NCI-H460 (cell line): ENCODE measurements at places on chromosomes 5 and 9. TPM values are rescaled to one million over a fixed set of nuclear protein-coding genes. Genes with fewer than 3 reads are reported as not detected.

GRCh38 chr5:72167257-72167656 is 60.0 kb downstream of the MAP1B start:
- no peak for DNase-seq

DNA sequence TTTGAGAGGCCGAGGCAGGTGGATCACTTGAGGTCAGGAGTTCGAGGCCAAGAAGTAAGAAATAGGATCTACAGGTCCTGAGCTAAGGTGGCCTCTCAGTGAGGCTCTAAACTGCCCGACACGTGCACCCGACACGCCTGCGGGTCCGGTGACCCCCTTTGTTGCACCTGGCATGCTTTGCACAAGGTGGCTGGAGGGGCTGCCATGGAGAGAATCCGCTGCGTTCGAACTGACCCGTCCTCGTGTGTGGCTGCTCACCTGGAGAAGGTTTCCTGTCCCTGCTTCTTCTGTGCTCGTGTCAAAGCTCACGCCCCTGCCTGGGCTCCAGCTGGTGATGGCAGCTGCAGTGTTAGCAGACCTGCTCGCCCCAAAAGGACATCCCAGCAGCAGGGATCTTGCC is 5.7 kb upstream of the OLFM1 start:
- no peak for DNase-seq

GRCh38 chr5:37889612-37890317 is 49.9 kb upstream of the GDNF start:
- no peak for DNase-seq

CBY3 gene
- total RNA-seq = not detected in 2 replicates

DNA sequence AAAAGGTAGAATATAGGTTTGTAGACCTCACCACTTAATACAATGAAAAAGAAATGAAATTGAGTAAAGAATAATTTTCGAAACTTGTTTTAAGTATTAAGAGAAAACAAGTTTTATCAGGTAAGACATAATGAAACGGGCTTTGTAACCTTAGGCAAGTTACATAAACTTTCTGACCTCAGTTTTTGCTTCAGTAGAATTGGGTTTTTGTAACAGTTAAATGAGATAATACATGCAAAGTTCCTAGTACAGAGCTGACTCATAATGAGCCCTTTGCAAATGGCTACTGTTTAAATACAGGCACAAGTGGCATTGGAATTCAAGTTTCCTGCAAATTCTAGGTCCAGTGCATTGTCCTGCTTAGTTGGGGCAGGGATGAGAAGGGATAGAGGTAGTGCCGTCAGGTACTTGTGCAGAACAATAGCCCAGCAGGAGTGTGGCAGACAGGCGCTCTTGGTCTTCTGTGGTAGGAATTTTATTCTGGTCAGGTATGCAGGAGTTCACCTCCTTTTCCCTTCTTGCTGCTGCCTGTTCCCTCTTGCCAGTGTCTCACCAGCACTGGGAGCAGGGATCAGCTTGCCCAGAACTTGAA is 203.8 kb downstream of the PBX3 start:
- no peak for DNase-seq

DNA sequence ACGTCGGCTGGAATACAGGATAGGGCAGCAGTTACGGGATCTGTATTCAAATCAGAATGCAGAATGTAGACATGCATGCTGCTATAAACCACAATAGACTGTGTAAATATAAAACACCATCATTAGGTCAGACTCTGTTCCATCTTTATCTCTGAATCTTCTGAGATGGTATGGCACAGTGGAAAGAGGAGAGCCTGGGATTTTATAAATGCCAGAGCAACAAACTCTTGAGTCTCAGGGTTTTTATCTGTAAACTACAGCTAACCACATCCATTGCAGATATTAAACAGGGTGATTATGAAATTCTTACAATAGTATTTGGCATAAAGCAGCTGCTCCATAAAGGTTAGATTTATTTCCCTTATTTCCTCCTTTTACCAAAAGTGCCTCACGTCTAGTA is 108.7 kb downstream of the ZDHHC21 start:
- no peak for DNase-seq

GRCh38 chr9:131169563-131170240 is 44.3 kb downstream of the NUP214 start:
- DNase-seq = no peak
